NCI-H345 (cell line): ENCODE measurements at places on chromosomes 6 and 20.

DNA sequence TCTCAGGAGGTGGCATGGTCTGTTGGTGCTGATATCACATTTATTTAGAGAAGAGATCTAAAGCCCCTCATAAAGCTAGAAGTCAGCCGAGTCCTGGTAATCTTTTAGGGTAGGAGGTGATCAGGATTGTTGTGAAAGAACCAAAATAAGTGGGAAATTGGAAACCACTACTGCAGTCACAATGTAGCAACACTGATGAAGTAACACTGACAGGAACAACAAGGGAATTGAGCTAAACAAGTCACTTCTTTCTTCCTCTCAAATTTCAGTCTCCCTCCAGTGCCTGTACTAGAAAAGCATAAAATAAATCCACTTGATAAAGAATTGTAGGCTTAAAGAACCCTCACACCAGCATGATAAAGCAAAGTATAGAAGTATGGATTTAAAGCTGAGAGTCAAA lies 1509.0 kb downstream of the GRIK2 start:
- DNase-seq, result no peak

DNA sequence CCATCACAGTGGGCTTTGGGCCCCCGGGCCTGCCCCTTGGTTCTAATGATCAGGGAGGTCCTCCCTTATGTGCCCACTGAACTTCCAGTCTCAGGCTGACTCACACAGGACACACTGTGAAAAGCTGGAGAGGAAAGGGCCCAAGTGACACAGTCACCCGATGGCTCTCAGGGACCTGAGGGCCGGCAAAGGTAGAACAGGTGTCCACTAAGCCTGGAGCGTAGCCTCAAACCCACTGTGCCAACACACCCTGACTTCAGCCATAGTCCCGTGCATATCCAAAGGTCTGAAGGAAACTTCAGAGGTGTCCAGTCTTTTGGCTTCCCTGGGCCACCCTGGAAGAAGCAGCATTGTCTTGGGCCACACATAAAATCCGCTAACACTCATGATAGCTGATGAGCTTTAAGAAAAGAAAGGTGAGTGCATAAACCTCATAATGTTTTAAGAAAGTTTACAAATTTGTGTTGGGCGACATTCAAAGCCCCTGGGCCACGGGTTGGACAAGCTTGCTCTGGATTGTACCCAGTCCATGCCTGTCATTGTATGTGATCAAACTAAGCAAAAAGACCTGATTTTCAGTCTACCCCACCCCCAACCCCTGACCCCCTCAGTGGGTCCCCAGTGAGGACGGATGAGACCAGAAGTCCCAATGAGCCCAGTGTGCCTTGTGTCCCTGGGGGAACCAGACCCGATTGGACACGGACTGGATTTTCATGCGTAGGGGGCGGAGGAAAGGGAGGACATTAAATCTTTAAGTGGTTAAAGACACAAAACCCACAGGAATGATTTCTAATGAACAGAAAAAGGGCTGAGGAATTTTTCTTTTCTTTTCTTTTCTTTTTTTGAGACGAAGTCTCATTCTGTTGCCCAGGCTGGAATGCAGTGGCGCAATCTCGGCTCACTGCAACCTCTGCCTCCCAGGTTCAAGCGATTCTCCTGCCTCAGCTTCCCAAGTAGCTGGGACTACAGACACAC lies 6.1 kb downstream of the RAMACL start:
- DNase-seq, result no peak

DNA sequence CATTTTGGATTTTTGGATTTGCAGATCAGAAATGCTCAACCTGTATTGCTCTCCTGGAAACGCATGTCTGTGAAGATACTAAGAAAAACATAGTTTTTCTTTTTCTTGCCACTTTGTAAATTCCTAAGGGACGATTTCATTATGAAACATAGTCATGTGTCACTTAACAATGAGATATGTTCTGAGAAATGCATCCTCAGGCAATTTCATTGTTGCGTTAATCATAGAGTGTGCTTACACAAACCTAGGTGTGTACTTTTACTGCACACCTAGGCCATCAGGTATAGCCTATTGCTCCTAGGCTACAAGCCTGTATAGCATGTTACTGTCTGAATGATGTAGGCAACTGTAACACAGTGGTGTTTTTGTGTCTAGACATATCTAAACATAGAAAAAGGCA lies 13.4 kb upstream of the THEMIS start:
- DNase-seq, result no peak

DNA sequence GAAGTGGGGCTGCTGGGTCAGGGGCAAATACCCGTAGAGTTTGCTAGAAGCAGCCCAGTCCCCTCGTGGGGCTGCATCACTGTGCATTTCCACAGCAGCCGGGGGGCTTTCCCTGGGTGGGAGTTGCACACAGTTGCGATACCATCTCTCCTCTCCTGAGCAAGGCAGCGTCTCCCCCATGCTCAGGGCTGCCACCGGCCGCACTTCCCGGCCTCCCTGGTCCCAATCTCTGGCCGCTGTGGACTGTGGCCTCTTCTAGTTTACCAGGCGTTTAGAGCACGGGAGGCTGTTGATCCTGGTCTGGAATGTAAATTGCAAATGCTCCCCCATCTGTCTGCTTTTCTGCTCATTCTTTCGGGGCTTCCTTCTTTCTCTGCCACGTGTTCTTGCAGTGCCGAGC lies 31.1 kb downstream of the OSBPL2 start:
- no peak for DNase-seq

- DNase-seq, result no peak
These were observed 171.1 kb downstream of the FOXA2 start for GRCh38 chr20:22412977-22413868.

DNA sequence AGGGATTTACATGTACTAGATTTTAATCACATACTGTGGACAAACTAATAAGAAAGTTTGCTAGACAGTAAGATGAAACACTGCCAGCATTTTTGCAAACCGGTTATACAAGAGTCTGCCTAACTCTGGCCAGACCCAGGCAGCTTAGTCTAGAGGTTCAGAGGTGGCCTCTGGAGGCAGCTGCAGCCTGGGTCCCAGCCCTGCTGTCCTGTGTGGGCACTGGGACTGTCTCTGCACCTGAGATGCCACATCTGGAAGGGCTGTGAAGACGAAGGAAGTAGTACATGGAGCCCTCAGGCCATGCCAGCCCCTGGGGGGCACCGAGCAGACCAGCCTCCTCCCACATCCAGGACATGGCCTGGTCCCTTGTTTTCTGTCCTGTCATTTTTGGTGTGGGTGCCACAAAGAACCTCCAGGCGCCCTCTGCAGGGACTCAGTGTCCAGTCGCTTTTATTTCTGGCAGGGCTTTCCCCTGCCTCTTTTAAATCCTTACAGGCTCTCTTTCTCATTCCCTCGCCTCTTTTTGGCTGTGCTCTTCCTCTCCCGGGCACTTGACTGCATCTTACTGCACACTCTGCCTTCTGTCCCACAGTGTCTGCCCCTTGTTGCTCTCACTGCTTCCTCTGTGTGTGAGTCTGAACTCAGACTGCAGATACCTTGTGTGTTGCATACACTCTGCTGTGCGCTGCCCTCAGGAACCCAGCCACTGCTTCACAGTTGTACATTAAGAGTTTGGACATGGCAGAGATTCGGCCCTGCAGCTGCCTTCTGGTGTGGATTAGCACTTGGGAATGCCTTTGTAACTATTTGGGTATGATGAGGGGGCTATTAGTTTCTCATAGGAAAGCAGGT lies 216.7 kb downstream of the ZDHHC14 start:
- peak; percentile 11 for DNase-seq

GRCh38 chr6:11644601-11645000 lies 107.1 kb downstream of the TMEM170B start:
- no peak for DNase-seq

DNA sequence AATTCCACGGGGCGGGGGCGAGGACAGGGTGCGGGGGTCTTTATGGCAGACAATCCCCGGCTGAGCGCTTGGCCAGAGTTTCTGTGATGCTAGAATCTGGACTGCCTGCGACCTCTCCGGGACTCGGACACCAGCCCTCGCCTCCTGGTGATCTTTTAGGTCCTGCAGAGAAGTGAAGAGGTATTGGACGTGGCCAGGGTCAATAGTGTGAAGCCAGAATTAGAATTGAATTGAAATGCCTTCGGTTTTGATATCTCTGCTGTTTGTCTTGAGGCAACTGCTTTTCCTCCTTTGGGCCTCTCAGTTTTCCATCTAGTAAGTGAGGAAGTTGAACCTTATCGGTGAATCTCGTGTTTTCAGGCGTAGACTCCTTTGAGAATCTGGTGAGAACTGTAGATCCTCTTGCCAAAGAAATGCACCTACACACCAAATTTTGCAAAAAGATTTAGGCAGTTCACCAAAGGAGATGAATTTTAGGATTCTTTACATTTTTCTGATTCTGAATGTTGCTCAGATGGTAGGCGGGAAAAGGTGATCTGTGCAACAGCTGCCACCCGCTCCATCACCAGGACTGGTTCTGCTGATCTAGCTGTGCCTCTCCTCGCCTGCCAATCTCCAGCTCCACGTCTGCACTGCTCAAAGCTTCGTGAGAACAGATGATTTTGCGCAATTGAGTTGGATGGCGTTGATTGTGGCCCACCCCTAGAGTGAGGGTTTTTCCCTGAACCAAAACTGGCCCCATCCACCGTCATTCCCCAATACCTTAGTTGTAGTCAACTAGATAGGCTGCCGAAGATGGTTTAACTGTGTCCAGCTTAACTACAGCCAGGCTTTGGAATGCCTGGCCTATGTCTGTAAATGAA lies 837 bp upstream of the OSER1 start:
- no peak for DNase-seq

GRCh38 chr20:12201289-12201991 lies 283.7 kb downstream of the BTBD3 start:
- no peak for DNase-seq

DNA sequence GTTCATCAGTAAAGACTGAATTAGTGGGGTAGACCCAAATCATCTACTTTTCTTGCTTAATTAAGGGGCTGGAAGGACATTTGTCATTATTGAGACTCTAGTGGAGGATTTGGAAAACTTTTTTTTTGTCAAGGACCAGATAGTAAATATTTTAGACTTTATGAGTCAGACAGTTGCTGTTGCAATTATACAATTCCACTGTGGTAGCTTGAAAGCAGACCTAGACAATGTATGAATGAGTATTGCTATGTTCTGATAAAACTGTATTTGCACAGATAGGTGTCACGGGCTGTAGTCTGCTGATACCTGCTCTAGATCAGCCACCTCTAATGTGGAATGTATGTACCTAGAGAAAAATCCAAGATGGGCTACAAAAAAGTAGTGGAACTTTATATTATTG lies 175.0 kb downstream of the CARMIL1 start:
- DNase-seq, result no peak

DNA sequence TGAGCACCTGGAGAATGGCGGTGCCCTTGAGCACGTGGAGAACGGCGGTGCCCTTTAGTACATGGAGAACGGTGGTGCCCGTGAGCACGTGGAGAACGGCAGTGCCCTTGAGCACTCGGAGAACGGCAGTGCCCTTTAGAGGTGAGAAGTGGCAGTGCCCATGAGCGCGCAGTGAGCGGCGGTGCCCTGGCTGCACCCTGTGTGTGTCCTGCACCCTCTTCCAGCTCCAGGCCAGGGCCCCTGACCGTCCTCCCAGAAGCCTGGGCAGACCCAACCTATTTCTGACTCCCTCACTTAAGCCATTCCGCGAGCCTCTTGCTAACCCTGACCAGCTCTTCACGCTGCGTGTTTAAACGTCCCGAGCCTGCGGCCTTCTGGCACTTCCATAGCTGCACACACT lies 151.3 kb downstream of the DLL1 start:
- no peak for DNase-seq

- DNase-seq, result no peak
These were observed 46.8 kb downstream of the PANK2 start for GRCh38 chr20:3935956-3936340.

- no peak for DNase-seq
These were observed 5.5 kb downstream of the MANBAL start for GRCh38 chr20:37295001-37295400.

DNA sequence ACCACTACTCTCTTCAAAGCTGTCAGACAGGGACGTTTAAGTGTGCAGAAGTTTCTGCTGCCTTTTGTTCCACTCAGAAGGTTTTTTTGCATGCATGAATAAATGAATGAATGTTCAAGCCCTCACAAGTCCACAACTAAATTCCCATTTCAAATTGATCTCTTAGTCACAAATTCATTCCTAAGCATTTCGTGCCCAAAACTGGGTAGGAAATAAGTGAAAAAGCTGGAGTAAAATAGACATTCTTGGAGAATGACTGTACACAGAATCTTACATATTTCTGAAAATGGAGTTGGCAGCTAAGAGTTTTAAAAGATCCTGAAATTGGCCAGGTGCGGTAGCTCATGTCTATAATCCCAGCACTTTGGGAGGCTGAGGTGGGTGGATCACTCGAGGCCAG lies 117.6 kb downstream of the PERP start:
- no peak for DNase-seq

DNA sequence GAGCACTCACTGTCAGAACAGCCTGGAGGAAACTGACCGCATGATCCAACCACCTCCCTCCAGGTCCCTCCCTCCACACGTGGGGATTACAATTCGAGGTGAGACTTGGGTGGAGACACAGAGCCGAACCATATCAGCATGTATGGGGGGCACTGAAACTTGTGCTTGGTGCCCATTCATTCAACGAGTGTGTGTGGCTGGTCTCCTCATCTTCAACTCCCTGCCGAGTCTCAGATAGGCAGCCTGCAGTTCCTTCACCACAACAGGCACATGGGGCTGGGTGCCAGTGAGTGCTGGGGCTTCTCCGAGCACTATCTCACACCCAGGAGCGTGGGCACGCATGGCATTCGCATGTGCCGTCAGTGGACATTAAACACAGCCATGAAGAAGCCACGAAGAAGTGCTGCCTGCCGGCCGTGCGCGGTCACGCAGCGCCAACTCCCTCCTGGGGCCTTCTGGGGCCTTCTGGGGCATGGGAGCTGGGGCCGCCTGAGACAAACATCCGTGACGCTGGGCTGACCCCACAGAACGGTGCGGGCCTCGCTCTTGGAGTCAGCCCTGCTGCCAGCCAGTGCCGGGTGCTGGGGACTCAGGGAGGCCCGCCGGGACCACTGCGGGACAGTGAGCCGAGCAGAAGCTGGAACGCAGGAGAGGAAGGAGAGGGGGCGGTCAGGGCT lies 714 bp upstream of the RTEL1 start:
- no peak for DNase-seq

- DNase-seq, result no peak
These were observed 404.4 kb downstream of the GJA1 start for GRCh38 chr6:121839896-121840295.

DNA sequence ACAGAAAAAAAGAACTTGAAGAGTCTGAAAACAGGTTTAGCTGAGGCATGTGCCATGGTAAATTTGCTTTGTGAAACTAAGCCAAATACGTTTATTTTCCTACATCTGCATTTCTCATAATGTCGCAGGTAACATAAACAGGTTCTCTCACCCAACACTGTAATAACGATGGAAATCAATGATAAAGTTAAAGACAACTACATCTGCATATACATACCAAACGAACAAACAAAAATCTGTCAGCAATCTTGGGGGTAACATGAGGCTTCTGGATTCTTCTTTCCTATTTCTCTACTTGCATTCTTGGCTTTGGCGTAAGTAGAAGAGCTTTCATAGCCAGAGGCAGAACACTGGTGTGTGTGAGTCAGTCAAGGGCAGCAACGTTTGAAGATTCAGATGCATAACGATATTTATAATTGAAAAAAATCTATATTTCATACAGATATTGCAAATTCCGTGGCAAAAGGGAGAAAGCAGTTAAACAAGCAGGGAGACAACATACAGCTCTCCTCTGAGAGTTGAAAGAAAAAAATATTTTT lies 195.1 kb downstream of the EDN1 start:
- no peak for DNase-seq

- no peak for DNase-seq
These were observed 26.9 kb downstream of the DDX43 start for GRCh38 chr6:73421534-73421933.
